ENCODE measurements at places on chromosomes 7 and 10.
A peak's percentile ranks its signal among the peaks of the same experiment; 100 is the strongest.

DNA sequence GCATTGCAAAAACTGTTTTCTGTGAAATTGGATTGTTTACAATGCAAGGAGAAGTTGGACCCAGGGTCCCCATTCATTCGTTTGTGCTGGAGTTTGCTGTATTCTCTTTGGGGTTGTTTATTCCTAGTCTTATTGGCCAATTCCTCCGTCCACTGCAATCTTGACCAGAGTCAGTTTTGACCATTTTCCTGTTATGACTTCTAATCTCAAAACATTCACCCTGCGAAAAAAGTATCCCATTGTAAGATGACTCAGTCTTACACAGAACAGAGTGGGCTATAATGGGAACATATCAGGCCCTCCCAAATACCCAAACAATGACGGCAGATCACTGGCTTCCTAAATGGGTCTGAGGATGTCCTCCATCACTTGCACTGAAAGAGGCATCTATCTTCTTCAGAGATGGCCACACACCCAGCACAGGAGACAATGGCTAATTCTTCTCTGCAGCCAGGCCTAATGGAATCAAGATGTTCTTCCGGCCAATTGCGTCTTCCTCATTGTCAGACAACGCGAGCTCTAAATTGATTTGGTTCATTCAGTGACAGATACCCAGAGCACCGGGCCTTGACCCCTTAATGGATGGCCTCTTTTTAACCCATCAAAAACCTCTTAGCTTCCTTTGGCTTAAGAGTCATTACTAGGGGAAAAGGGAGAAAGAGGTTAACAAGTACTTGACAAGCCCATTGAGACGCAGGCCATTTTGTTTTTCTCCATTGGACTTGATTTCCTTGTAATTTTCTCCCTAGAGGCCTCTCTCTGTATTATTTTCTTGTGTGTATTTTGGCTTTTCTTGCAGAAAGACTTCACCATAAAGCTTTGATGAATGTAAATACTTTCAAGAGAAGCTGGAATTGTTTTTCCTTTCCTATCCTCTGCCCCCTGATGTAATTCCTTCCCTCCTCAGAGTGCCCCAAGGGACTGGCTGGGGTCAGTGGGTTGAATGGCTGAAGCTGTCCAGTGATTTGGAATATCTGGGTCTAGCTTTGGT is 129.6 kb downstream of the PRPF18 start:
- no peak for DNase-seq

- no peak for DNase-seq
These were observed 70.1 kb downstream of the NPTX2 start for GRCh38 chr7:98687111-98687751.

DNA sequence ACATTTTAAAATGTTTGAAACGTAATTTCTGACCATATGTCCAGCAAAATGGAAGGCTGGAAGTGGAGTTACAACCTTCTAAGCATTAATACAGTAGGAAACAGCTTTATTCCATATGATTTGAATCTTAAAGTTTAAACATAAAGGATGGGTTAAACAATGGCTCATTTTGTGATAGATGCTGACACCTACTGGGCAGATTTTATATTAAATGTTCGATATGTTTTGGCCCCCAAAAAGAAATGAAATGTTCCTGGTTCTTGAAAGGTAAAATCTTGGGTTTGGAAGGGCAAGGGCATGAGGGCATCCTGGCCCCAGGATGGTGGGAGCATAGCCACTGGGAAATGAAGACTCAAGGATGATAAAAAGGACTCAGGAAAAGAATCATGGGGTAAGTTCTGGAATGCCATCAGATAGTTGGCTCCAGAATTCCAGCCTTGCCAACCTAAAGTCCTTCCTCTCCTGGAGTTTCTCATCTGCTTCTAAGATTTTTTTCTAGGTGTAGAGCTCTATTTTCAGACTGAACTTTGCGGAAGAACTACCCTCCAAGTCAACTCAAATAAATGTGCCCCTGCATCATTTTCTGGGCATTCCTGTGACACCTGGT is 34.6 kb upstream of the SLC35G1 start:
- peak; percentile 33 for DNase-seq

DNA sequence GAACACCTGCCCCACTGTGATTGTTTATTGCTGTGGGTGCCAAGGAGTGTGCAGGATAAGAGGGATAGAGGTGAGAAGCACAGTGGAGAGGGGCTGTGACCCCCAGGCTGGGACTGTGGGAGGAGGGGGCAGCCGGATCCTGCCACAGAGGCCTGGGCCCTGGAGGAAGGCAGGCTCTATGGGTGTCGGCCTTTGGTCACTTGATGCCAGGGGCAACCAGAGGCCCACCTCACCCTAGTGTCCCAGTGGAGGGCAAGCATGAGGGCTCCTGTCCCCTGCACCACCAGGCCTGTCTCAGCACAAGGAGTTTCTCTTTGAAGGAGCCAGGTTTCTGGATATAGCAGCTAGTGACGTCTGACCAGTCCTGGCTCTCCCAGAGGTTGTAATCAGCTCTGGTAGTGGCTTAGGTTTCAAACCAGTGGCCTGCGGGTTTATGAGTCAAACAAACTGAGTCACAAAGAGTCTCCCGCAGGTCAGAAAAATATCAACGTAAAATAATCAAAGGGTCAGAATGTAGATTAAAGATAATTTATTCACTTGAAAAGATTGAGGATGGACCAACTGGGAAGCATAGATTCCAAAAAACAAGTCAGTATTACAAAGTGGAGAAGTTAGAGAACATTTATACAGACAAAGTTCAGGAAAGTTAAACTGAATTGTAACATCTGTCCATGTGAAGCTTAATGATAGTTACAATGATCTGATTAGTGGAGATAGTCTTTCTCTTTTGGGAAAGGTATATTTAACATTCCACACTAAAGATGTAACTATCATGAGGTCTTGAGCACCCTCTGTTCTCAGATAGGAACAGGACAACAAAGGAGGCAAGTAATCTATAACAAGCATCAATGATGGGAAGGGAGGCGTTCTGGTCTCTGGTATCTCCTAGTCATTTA is 37.2 kb upstream of the ZNF488 start:
- no peak for DNase-seq

DNA sequence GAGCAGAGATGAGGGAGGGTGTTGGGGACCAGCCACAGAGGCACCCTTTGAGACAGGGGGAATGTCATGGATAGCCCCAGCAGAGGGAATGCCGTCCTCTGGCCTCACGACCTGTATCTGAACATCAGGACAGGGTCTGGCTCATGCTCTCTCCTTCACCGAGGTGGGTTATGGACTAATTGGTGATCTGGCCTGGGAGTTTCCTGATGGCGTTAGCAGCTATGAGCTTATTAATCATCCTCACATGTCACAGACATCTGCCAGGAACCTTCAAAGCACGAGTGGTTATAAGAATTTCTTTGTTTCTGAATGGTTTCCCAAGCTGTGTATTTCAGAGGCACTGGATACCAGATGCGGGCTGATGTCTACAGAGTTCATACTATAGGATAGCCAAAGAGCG is 6.9 kb downstream of the CPA4 start:
- no peak for DNase-seq

GRCh38 chr7:52088008-52088901 is 771.6 kb upstream of the COBL start:
- DNase-seq, result no peak

DNA sequence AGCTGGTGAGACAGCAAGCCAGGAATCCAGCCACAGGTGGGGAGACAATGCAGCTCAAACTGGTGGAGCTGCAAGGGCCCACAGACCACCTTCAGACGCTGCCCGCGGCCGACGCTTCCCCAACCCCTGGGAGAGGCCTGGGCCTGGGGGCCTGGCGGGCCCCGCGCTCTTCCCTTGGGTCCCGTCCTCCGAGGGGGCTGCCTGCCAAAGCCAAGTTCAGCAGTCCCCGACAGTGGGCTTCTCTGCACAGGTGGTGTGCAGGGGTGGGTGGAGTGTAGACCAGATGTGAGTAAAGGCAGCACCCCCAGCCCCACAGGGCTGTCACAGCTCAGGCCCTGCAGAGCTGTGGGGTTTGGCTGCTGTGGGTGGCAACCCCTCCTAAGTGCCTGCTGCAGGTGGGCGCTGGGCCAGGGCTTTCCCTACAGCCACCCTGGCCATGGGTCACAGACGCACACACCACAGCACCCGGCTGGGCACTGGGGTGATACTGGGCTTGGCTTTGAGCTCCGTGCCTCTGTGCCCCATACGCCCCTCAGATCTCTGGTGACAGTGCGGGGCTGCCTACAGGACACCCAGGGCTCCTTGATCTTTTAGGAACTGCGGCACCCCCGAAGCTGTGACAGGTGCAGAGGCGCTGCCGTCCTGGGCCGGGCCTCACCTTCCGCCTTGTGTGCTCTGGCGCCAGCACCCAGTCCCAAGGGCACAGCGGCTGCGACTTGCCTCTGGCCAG is 20.5 kb downstream of the BNIP3 start:
- no peak for DNase-seq

- no peak for DNase-seq
These were observed 88.7 kb upstream of the KCTD7 start for GRCh38 chr7:66539902-66540375.

GRCh38 chr7:130272381-130273080 is 5.9 kb downstream of the CPA2 start:
- DNase-seq, result peak; percentile 38

- DNase-seq, result no peak
These were observed 53.2 kb upstream of the FAM20C start for GRCh38 chr7:139131-139530.

GRCh38 chr10:46026106-46026505 is 4.3 kb downstream of the NCOA4 start:
- DNase-seq, result no peak

DNA sequence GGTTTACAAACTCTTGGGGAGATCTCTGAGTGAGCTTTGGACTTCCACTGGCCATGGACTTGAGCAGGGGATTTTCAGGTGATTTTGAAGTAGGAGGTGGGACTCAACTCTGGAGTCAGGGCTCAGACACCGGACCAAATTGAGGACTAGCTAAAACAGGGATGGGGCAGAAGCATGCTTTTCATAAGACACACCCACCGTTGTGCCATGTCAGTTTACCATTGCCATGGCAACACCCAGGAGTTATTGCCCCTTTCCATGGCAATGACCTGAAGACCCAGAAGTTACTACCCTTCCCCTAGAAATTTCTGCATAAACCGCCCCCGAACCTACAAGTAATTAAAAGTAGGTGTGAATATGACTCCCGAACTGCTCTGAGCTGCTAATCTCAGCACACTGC is 320.7 kb downstream of the GRID1 start:
- no peak for DNase-seq

GRCh38 chr10:80497187-80498077 is 40.3 kb upstream of the SH2D4B start:
- DNase-seq, result no peak

DNA sequence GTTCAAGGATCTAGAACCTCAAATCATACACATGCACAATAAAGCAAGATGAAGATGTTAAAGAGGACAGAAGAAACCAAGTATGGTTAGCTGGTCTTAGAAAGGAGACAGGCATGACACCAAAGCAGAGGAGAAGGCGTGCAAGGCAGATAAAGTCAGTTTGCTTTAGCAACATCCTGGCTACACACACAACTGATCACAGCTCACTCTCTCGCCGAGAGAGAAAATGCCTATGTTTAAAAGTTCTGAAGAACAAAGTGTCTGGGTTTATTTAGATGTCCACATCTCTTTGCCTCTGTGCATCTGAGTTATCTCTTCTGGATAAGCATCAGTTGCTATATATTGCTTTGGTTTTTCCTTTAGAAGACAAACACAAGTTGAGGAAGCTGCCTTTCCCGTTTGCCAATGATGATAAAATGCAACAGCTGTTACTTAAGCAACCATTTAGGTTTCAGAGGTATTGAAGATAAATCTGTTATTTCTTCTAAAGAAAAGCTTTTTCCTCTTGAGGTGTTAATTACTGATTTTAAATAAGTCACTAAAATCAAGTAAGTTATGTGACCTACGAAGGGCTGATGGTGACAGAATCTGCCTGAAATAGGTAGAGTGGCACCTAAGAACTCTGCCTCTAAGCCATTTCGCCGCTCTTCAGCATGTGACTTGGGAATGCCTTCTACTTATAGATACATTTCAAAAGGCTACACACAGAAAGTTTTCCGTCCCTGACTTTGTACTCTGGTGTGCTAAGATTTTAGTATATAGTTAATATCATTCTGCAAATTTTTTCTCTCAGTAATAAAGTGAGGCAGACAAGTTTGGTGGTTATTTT is 146.2 kb upstream of the ASAH2 start:
- DNase-seq, result no peak

DNA sequence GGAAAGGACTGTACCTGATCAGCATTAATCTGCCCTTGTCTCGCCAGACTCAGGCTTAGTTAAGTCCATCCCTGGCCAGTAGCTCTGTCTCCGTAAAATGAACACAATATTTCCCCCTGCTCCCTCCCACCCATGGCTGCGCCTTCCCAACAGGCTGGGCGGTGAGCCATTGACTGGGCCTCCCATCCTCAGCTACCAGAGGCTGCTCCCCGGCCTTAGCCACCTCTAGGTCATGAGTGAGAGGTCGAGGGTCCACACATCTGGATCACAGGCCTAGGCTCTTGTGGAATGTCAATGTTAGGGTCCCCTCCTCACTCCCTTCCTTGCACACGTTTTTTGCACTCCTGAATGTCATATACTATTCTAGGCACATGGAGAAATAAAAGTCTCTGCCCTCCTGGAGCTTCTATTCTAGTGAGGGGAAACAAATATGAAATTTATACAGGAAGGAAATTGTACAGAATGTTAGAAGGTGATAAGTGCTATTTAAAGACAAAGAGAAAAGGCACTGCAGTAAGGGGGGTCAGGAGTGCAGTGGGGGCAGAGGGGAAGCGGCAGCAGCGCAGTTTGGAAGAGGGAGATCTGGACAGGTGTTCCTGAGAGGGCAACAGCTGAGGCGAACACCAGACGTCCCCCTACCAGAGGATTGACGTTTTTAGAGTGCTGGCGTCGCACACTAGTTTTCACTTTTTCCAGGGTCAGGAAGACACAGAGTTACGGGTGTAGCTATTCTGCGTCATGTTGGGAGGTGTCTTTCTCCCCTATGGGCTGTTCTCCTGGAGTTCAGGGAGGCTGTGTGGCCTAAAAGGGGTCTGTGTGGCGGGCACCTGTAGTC is 17.2 kb upstream of the EIF5AL1 start:
- no peak for DNase-seq

GRCh38 chr7:130904031-130904757 is 170.2 kb upstream of the KLF14 start:
- peak; percentile 80 for DNase-seq

DNA sequence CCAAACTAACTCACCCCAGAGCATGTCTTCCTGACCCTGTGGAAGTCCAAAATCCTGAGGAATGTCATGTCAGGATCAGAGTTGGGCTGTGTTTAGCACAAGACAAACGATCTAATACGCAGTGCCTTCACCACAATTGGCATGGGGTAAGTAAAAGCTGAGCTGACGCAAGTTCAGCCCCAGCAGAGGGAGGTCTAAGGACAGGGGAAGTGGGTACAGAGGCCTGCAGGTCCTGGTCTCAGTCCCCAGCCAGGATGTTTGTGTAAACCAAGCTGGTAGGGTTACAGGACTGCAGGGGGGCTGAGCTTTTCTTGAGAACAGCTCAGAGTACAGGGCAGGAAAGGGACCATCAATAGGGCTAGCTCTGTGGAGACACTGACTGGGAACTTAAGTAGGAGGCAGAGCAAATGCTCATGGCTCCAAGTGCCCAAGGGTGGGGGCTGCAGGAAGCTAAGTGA is 5.3 kb upstream of the KCNIP2 start:
- DNase-seq, result no peak

GRCh38 chr7:44693641-44694313 is 54.9 kb upstream of the ZMIZ2 start:
- no peak for DNase-seq

GRCh38 chr10:85979598-85979997 is 387.0 kb downstream of the GRID1 start:
- no peak for DNase-seq

GRCh38 chr10:132355297-132355696 is 23.3 kb downstream of the LRRC27 start:
- DNase-seq, result no peak

Measured in A673 (cell line).